ENCODE measurements at places on chromosomes 6 and 20.

DNA sequence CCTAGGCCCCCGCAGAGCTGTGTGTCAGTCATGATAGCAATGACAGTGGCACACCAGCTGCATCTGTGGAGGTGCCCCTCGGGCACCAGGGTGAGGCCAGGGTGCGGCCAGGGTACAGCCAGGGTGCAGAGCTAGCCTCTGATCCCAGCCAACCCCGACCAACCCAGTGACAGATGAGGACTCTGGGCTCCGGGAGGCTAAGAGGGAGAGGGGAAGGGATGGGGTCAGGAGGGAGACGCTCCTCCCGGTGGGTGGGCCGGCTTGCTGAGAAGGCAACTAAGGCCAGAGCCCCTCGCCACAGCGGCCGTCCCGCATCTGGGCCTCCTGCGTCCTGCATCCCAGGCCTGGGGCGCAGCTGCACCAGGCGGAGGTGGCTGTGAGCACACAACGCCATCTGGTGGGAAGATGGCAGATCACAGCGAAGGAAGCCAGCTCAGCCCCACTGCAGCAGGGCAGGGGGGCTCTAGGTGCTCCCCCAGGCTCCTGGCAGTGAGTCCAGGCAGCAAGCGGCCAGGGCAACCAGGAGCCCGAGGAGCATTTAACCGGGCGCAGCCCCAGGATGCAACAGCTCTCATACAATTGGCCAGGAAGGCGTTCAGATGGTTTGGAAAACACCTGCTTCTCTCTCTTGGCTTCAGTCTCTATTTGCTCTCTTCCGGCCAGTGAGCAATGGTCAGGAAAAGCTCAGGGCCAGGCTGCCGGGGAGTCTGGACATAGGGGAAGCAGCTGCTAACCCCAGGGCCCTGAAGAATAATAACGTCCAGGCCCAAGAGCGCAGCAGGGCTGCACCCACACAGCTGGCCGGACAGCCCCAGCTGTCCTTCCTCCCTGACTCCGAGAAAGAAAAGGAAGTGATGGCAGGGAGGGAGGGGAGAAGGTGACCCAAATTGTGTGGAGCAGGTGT lies 169.4 kb downstream of the TAF4 start:
- peak; percentile 68 for DNase-seq

DNA sequence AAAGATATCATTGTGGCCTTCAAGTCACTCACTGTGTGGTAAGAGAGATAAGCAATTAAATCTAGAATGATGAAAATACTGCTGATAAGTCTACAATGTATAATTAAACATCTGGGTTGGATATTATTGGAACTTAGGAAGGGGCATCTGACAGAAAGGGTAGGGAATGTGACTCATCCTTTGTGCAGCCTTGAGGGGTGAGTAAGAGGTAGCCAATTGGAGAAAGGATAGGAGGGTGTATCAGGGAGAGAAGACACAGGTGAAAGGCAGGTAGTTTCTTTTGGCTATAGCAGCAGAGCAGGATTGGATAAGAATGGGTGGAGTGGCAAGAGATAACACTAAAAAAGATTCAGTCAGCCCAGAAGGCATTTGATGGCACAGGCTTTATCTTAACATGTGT lies 182.0 kb downstream of the COL21A1 start:
- no peak for DNase-seq

GRCh38 chr20:18978311-18978710 lies 164.7 kb downstream of the SCP2D1 start:
- no peak for DNase-seq

GRCh38 chr6:35895560-35895959 lies 25.3 kb downstream of the SRPK1 start:
- DNase-seq = no peak

GRCh38 chr6:152595499-152595898 lies 41.7 kb downstream of the SYNE1 start:
- DNase-seq = no peak

All from COLO829 (cell line).